Stimulated activated CD8-positive, alpha-beta memory T cell treated with anti-CD3 and anti-CD28 coated beads, Interleukin-2, amount 100 ng/mL, for 1 hour (primary cell): ENCODE measurements at places on chromosomes 1 and 21.

- DNase-seq, result no peak
These were observed 345 bp downstream of the HPCAL4 start for GRCh38 chr1:39690794-39691382.

DNA sequence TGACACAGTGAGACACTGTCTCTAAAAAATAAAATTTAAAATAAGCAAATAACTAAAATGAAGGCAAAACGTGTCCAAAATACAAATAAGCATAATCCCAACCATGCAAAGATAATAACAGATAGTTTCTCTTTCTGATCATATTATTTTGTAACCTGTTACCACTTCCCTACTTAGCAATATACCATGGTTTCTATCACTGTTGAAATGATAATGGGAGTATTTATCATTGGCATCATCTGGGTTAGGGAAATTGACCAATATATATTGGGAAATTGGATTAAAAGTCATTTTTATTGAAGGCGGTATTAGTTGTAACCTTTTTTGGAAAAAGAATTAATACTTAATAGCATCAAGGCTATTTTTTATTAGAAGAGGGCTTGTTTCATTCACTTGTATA lies 47.0 kb downstream of the USP25 start:
- DNase-seq, result no peak

DNA sequence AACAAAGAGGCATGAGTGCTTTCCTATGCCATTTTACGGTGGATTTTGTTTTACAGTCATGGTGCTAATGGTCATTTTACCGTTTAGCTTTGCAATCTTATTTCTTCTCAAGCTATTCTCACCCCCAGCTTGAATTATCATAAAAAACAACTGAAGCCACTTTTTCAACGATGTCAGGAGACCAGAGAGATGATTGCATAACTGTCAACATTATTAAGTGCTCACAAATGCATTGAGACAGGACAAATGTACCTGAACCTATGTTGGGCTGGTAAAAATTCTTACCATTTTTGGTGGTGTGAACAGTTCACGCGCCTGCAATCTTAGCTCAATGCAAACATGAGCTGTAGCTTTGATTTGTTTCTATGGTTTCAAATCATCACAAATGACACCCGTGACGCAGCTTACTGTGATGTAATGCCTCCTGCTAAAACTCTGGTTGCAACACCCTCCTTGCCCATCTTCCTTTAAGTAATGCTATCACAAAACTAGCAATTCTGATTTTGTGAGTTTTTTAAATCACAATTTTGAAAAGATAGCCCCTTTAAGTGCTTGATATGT lies 104.4 kb downstream of the UCHL5 start:
- no peak for DNase-seq

- no peak for DNase-seq
These were observed 130.8 kb downstream of the S1PR1 start for GRCh38 chr1:101367630-101368029.

GRCh38 chr1:157310401-157310800 lies 172.2 kb upstream of the ETV3 start:
- no peak for DNase-seq

GRCh38 chr1:65341381-65341780 lies 32.0 kb downstream of the DNAJC6 start:
- no peak for DNase-seq

DNA sequence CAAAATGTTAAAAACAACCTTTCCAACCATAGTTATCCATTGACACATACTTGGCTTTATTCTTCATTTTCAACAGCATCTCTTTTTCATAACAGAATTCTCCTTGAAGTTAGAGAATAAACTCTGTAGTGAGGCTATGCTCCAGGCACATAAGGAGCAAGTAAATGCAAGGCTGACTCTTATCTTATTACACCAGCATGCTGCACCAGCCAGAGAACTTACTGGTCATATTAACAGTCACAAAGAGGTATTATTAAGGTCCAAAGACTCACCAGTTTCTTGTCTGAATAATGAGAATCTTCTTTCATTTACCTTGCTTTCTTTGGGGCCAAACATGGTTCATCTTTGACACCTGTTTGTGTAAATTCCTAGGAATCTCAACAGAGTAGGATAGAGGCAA lies 71.3 kb upstream of the IVNS1ABP start:
- no peak for DNase-seq
